ENCODE measurements at places on chromosomes 2 and 18.

DNA sequence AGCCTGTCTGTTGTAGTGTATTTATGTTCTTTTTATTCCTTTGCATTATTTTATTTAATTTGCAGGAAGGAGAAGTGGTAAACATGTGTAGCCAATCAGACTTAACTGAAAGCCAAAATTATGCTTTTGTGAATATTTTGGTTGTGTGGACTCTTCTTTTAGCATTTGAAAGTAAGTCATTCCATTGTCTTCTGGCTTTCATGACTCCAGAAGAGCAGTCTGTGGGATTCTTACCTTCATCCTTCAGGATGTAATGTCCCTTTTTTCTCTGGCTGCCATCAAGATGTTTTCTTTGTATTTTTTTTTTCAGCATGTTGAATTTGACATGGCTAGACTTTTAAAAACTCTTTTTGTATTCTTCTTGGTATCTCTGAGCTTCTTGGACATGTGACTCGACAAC is 895.2 kb upstream of the ZEB2 start:
- DNase-seq: peak; percentile 7

DNA sequence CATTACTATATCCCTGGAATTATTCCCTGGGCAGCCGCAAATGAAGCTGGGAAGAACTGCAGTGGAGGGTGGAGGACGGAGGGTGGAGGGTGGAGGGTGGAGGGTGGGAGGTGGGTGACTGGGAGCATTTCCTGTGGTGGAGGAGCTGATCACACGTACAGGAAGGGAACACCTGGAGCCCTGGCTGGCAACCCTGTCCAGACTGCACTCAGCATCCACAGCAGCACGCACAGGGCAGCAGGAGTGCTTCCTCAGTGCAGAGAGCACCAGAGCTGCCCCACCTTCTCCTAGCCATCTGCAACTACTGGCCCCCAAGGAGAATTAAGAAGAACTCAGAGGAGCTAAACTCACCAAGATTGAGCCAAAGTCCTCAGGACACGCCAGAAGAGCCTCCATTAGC is 249.9 kb downstream of the EIPR1 start:
- no peak for DNase-seq

- no peak for DNase-seq
Observed at GRCh38 chr2:230958820-230959756, 34.0 kb upstream of the GPR55 start.

DNA sequence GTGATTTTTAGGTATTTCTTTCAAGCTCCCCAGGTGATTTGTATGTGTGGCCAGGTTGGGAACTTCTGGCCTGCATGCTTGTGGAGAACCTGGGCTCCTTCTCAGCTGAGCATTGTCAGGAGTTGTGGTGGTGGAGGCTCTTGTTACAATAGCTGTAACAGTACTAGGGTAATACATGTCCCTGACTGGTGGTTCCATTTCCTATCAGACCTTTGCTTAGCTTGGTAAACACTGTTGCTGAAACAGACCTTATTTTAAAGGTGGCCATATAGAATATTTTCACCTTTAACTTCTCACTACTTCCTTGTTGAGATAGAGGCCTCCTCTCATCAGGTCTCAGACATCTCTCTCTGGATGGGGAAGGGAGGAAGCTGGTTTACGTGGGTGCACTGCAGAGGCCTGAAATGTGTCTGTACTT is 79.2 kb downstream of the SETBP1 start:
- DNase-seq: no peak

DNA sequence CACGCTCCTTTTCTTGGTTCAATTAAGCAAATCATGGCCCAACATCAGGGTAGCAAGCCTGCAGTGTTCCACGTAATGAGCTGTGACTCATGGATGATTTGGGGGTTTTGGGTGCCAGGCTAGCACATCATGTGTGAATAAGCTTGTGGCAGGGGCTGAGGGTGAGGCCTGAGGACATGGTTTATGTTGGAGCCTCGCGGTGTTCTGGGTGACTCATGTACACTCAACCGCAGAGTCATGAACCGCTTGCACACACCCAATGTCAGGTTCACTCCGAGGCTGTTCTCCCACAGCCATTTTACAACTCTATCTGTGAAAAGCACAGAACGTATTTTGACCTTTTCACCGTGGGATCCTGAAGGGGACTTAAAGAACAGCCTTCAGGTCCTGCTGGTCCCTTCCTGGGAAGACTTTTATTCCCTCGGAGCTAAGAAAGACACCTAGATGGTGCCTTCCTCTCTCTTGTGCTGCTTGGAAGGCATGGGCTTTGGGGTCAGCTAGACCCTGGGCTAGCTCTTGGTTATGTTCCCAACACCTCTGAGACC is 139.9 kb upstream of the ZEB2 start:
- peak; percentile 99 for DNase-seq

DNA sequence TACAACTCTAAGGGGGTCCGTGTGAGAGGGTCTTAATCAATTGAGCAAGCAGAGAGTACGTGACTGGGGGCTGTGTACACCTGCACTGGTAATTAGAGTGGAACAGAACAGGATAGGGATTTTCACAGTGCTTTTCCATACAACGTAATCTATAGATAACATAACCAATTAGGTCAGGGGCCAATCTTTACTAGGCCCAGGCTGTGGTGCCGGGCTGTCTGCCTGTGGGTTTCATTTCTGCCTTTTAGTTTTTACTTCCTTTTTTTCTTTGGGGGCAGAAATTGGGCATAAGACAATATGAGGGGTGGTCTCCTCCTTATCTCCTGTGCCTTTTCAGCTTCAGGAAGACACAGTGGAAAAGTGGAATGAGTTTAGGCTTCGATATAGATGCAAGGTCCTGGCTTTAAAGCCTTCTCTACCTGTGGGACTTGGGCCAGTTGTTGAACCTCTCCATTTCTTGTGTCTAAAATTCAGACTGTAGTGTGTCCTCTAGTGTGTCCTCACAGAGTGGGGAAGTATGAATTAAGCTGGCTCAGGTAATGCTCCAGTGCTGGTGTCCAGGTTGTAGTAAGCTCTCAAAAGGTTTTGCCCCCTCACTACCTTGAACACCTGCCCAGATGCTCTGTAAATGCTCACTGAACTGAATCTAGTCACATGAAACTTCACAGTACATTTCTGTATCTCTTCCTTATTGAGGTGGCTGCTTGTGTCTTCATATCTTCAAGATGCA is 422.8 kb downstream of the SETBP1 start:
- no peak for DNase-seq

DNA sequence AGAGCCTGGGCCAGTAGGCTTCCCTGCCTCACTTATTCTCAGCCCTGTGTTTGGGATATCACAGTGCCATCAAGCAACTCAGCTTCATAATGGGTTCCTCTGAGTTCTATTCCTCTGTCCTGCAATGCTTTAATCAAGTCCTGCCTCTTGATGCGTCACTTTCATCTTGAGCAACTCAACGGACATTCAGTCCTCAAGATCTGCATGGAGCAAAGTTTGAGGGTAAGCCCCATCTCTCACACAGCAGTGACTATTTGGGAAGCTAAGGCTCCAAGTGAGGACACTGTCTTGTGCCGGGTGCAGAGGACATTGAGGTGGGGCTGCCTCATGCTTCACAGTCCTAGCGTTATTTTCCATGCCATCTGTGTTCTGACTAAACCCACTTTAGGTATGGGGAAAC is 50.9 kb upstream of the PLB1 start:
- no peak for DNase-seq

- no peak for DNase-seq
Observed at GRCh38 chr2:101718993-101719571, 21.6 kb downstream of the MAP4K4 start.

GRCh38 chr2:166610180-166610912 is 116.3 kb upstream of the SCN7A start:
- peak; percentile 72 for DNase-seq
